ENCODE measurements at places on chromosomes 1 and 21.

GRCh38 chr1:29133861-29134694 lies 10.4 kb upstream of the TMEM200B start:
- DNase-seq: peak; percentile 68

GRCh38 chr1:9326596-9326995 lies 33.9 kb downstream of the SPSB1 start:
- DNase-seq: no peak

DNA sequence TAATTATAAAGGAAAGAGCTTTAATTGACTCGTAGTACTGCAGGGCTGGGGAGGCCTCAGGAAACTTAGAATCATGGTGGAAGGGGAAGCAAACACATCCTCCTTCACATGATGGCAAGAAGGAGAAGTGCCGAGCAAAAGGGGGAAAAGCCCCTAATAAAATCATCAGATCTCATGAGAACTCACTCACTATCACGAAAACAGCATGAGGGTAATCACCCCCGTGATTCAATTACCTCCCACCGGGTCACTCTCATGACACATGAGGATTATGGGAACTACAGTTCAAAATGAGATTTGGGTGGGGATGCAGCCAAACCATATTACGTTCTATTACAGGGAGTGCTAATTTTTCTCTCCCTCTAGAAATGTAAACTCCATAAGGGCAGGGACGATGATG lies 14.2 kb upstream of the MRPS14 start:
- DNase-seq: no peak

DNA sequence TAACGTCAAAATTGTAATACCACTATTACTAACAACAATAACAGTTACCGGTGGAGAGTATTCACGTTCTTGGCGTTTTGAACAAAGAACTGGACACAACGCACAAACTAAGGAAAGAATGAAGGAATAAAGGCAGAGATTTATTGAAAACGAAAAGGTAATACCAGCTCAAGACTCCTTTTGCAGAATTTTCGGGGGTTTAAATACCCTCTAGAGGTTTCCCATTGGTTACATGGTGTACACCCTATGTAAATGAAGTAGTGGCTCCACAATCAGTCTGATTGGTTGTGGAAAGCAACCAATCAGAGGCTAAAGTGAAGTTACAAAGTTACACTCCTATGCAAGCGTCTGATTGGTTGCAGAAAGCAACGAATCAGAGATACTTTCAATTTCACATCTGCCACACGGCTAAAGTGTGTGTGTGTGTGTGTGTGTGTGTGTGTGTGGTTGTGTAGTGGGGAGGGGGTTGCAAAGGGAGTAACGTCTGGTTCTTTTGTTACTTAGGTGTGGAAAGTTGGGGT lies 1.1 kb upstream of the GTF2B start:
- DNase-seq: no peak

GRCh38 chr21:28754127-28754611 lies 238.5 kb downstream of the LTN1 start:
- DNase-seq: no peak

- no peak for DNase-seq
Observed at GRCh38 chr21:17978895-17979294, 159.7 kb upstream of the C21orf91 start.

DNA sequence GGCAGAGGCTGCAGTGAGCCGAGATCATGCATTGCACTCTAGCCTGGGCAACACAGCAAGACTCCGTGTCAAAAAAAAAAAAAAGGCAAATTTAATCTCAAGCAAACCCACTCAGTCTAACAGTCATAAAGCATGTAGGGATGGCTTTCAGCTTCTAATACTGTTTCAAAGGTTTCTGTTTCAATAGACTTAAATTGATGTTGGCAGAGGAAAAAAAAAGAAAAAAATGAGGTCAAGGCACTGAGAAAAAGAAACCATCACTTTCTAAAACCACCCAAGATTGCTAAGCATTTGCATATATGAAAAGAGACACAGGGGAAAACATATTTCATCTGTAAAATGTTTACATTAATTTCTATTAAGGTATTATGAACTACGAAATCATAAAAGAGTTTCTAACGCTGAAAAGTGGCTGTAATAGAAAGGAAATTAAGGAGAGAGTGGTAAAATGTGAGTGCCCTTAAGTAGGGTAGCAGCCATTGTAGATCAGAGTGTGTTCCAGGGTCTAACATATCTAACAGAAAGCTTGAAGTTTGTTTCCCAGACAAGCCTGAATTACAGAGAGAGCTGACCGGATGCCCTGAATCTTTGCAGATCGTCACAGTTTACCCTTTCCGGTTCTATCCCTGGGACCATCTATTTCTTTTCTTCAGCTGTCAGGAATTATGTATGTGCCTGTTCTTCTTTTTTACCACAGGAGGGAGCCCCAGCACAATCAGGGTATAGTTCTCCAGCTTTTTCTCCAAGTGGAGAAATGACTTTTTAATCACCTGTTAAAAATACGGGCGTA lies 70.0 kb downstream of the PLD5 start:
- no peak for DNase-seq

DNA sequence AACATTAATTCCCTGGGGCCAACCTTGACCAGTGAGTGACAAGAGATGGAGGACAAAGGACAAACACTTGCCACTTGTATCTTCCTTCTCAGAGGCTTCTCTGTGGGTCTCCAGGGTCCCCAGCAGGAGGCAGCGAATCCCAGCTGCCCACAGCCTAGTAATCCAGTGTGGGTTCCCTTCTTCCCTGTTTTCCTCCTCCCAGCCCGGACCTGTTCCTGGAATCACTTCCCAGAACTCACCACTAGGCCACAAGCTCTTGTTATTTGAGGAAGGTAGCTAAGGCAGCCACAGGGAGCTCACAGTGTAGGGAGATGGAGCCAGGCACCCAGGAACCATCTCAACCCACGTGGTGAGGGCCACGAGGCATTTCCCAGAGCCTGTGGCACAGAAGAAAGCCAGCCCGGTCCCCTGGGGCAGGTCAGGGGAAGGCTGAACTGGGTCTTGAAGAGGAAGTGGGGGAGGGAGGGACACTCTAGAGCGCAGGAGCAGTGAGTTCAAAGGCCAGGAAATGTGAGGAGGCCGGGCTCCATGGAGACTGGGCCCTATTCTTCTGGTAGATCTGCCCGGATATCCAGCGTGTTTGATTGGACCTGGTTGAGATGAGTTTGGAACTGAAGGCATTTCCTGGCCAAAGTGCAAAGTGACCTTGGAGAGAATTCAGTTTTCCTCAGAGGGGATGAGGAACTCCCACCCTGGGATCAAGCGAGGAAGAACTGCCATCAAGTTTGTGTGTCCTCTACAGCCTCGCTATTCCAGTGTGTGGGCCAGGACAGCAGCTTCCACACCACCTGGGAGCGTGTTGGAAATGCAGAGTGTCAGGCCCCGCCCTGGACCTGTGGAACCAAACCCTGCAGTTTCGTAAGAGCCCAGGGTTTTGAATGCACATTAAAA lies 20.3 kb upstream of the C2CD2 start:
- DNase-seq: no peak

GRCh38 chr1:192766876-192767275 lies 42.0 kb upstream of the RGS2 start:
- no peak for DNase-seq

- no peak for DNase-seq
Observed at GRCh38 chr1:180577361-180577760, 18.6 kb downstream of the OVAAL start.

DNA sequence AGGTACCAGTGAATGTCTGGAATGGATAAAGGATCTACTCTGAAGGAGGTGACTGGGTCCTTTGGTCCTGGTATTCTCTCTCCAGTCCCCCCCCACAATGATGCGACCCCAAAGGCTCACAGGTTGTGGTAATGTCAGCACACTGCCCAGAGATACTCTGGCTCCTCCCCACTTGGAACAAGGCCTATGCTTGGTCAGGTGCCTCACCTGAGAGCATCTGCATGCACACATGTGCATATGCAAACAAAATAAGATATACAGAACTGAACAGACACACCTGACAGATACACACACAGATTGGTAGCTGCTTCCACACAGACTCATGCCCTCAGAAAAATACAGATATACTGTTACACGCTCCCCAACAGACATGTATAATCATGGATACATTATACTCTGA lies 33.5 kb downstream of the DMAP1 start:
- DNase-seq: no peak

GRCh38 chr21:27648560-27648959 lies 681.7 kb upstream of the ADAMTS5 start:
- no peak for DNase-seq

GRCh38 chr1:90841473-90841872 lies 124.4 kb upstream of the BARHL2 start:
- no peak for DNase-seq

GRCh38 chr1:210367566-210367965 lies 38.9 kb downstream of the HHAT start:
- no peak for DNase-seq

GRCh38 chr1:162562470-162562828 lies 927 bp downstream of the UAP1 start:
- no peak for DNase-seq

DNA sequence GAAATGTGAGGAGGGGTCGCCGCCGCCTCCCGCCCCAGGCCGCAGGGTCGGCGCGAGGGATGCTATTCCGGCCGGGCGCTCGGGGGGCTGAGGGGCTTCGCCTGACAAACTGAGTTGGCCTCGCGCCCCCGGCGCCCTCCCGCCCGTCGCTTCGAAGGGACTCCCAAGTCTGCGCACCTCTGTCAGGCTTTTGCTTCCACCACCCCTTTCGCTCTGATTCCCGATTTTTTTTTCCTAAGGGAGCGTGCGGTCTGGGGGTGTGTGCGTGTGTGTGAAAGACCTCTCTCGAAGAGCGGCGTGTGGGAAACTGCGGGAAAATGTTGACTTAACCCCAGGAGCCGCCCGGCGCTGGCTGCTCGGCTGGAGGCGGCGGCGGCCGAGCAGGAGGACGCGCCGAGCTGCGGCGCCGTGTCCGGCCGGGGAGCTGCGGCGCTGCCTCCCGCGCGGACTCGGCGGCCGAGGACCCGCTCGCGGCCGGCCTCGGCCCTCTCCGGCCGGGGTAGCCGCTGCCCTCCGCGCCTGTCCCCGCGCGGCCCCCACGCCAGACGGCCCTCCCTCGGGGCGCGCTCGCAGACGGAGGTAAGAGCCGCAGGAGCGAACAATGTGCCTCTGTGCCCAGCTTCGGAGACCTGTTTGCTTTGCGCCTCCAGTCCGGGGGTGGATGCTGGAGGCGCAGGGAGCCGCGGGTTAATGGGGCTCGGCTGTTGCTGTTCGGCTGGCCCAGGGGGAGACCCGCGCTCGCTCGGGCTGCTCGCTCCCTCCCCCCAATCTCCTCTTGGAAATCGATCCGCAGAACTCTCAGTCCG lies 1.1 kb downstream of the ADGRL2 start:
- peak; percentile 87 for DNase-seq

- no peak for DNase-seq
Observed at GRCh38 chr1:100037656-100037926, 67.8 kb downstream of the SLC35A3 start.

GRCh38 chr1:3717041-3717714 lies 35.1 kb upstream of the CCDC27 start:
- no peak for DNase-seq

GRCh38 chr1:30700528-30701257 lies 22.7 kb downstream of the MATN1 start:
- no peak for DNase-seq

DNA sequence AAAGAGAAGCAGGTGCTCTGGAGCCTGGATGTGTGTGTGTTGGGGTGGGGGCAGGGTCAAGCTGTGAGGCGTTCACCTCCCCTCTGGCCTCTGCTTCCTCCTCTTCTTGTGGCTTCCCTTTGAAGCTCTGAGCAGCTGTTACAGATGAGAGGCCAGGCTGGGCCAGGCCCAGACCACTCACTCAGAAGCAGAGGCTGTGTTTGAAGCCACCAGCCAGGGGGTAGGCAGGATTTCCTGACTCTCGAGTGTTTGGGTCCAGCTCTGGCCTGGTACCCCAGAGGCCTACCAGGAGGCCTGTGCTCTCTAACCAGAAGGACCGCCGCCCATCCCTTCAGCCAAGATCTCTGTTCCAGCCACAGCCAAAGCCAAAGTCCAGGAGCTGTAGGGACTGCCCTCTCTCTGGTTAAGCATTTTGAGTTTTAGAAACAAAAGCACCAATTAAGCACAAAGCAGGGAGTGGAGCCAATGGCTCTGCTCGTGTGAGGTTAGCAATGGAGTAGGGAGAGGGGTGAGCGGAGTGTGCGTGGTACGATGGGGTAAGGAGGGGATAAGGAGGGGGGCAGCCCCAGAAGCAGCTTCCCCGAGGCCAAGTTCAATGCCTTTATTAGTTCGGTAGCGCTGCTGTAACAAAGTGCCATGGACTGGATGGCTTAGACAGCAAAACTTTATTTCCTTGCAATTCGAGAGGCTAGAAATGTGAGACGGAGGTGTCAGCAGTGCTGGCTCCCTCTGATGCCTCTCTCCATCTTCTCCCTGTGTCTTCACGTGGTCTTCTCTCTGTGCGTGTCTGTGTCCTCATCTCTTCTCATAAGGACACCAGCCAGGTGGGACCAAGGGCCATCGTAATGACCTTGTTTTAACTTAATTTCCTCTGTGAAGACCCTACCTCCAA lies 20.5 kb downstream of the RCSD1 start:
- DNase-seq: no peak

GRCh38 chr1:153404768-153405167 lies 11.6 kb upstream of the S100A7A start:
- DNase-seq: no peak

- DNase-seq: no peak
Observed at GRCh38 chr1:9652379-9653209, 1.1 kb downstream of the PIK3CD start.

GRCh38 chr1:4796161-4797015 lies 142.0 kb downstream of the AJAP1 start:
- no peak for DNase-seq

DNA sequence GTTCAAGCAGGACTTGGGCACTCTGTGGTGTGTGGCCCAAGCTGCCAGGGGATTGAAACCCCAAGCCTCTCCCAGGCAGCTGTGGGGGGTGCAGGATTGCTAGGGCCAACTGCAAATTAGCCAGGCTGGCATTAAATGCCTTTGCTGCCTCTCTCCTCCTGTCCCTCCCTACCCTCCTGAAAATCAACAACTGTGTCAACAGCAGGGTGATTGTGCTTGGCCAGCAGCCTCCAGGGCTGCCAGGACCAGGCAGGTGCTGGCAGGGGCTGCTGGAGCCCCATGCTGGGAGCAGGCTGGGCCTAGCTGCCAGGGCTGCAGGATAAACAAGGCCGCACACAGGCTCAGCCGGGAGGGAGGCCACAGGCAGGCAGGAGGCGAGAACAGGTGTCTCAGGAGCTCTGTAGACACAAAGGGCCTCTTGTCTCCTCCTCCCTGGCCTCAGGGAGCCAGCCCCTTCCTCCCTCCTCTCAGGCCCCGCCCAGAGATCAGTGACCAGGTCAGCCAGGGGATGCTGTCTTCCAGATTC lies 11.4 kb downstream of the SOX13 start:
- DNase-seq: no peak

DNA sequence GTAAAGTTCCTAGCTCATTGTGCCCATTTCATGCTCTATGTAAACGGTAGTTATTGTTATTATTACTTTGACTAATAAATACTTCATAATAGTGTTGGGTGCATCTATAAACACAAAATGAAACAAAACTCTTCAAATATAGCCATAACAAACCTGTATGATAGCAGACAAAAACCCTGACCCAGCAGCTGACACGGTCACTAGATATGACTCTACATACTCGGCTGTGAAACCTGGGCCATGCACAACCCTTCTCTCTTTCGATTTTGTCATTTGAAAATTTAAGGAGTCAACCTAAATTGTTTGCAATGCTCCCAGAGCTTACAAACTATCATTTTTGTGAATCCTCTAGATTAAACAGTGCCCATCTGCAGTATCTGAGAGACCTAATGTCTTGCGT lies 8.0 kb upstream of the RGS13 start:
- no peak for DNase-seq

- no peak for DNase-seq
Observed at GRCh38 chr1:7315316-7315715, 455.8 kb upstream of the VAMP3 start.

- no peak for DNase-seq
Observed at GRCh38 chr1:187909382-187909781, 1080.6 kb downstream of the PLA2G4A start.

Measured in chondrocyte (in vitro differentiated cells).